Astrocyte (in vitro differentiated cells and primary cell): ENCODE measurements at places on chromosomes 7 and 10. TPM values are rescaled to one million over a fixed set of nuclear protein-coding genes. Genes with fewer than 3 reads are reported as not detected.

GRCh38 chr7:15764010-15764409 lies 77.5 kb upstream of the MEOX2 start:
- no peak overlapping the region for H3K4me3 ChIP-seq
- no peaks in the 10 kb centered on the region for H3K4me1 ChIP-seq
- H3K36me3 ChIP-seq = no peaks in the 10 kb centered on the region

DNA sequence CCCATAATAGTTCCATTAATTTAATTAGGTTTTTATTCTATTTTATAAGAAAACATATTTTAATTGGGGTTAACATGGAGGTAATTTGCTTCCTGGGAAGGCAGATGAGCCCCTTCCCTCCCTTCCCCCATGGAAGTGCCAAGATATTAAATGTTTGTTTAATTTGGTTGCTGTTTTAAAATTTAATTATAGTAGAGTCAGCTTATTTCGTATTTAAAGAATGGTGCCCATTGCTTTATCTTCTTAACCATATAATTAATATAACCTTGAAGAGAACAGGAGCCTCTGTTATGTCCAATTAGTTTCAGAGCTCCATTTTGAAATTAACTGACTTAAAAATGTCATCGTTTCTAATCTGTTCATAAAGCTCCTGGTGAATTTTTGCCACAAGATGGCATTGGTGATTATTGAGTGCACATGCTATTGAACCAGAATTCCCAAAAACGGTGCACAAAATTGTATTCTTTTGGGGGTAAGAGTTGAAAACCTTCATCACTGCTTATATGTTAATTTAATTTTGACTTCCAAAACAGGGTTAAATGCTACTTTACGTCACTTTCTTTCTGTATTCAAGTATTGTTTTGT lies 26.0 kb downstream of the KLHDC10 start:
- H3K4me3 ChIP-seq = no peak overlapping the region
- no peak overlapping the region for H3K27ac ChIP-seq
- H3K27me3 ChIP-seq = no peaks in the 10 kb centered on the region
- H3K4me1 ChIP-seq = no peaks in the 10 kb centered on the region

DNA sequence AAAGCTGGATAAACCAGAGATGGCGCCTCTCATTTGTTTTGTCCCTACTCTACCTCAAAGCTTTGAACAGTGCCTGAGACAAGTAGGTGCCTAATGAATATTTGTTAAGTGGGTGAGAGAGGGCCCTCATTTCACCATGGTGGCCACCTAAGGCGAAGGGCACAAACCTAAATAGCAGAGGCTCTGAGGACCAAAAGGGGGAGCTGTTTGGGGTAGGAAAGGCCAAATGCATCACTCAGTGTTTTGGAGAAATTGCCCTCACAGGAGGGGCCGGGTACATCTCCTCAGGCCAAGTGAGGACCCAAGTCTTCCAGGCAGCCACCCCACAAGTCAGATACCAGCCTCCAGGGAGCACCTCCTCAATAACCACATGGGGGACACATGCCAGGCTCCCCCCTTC lies 14.0 kb downstream of the IMPDH1 start:
- H3K4me1 ChIP-seq = no peaks in the 10 kb centered on the region
- DNase-seq = no peak
- H3K36me3 ChIP-seq = peaks cover 26% of the 10 kb centered on the region
- H3K27me3 ChIP-seq = no peaks in the 10 kb centered on the region
- H3K4me3 ChIP-seq = no peak overlapping the region

- no peak overlapping the region for H3K27ac ChIP-seq
- no peak for DNase-seq
- no peaks in the 10 kb centered on the region for H3K4me1 ChIP-seq
- H3K4me3 ChIP-seq = no peak overlapping the region
- no peaks in the 10 kb centered on the region for H3K36me3 ChIP-seq
Observed at GRCh38 chr10:81838950-81839349, 36.0 kb upstream of the NRG3 start.

ZCWPW1 gene
- 2.1 and 2.6 TPM in 2 replicates for total RNA-seq

GRCh38 chr10:116796469-116796868 lies 52.8 kb upstream of the ENO4 start:
- H3K27me3 ChIP-seq = no peaks in the 10 kb centered on the region
- DNase-seq = no peak
- H3K4me1 ChIP-seq = no peaks in the 10 kb centered on the region
- H3K4me3 ChIP-seq = no peak overlapping the region
- no peaks in the 10 kb centered on the region for H3K36me3 ChIP-seq
- H3K27ac ChIP-seq = no peak overlapping the region

NKX1-2 gene
- 0.07 TPM in 1 of 2 replicates, not detected in the other for total RNA-seq

GRCh38 chr7:119935418-119936025 lies 337.5 kb upstream of the KCND2 start:
- no peaks in the 10 kb centered on the region for H3K27me3 ChIP-seq
- H3K36me3 ChIP-seq = no peaks in the 10 kb centered on the region
- peak; percentile 5 for DNase-seq
- no peak overlapping the region for H3K27ac ChIP-seq

GRCh38 chr10:49762566-49762877 lies 399 bp upstream of the OGDHL start:
- H3K27ac ChIP-seq = no peak overlapping the region
- no peak overlapping the region for H3K4me3 ChIP-seq
- H3K4me1 ChIP-seq = peaks cover 4% of the 10 kb centered on the region
- H3K27me3 ChIP-seq = peaks cover 16% of the 10 kb centered on the region
- DNase-seq = no peak

- DNase-seq = no peak
- H3K27ac ChIP-seq = no peak overlapping the region
- H3K36me3 ChIP-seq = no peaks in the 10 kb centered on the region
- H3K27me3 ChIP-seq = no peaks in the 10 kb centered on the region
Observed at GRCh38 chr10:110681023-110681681, 37.0 kb downstream of the RBM20 start.

GRCh38 chr10:7520507-7521485 lies 110.0 kb upstream of the SFMBT2 start:
- no peak overlapping the region for H3K27ac ChIP-seq
- H3K27me3 ChIP-seq = peaks cover 2% of the 10 kb centered on the region
- DNase-seq = no peak
- H3K4me3 ChIP-seq = no peak overlapping the region
- no peaks in the 10 kb centered on the region for H3K4me1 ChIP-seq
- no peaks in the 10 kb centered on the region for H3K36me3 ChIP-seq

- no peak for DNase-seq
- no peaks in the 10 kb centered on the region for H3K36me3 ChIP-seq
- no peaks in the 10 kb centered on the region for H3K4me1 ChIP-seq
- H3K27me3 ChIP-seq = no peaks in the 10 kb centered on the region
Observed at GRCh38 chr10:26430641-26431163, 7.4 kb upstream of the APBB1IP start.

PDLIM1 gene
- total RNA-seq = 316 and 320 TPM in 2 replicates

GRCh38 chr7:32357535-32358277 lies 132.5 kb downstream of the LSM5 start:
- no peaks in the 10 kb centered on the region for H3K36me3 ChIP-seq
- DNase-seq = no peak
- no peak overlapping the region for H3K27ac ChIP-seq
- no peaks in the 10 kb centered on the region for H3K4me1 ChIP-seq
- no peak overlapping the region for H3K4me3 ChIP-seq
- H3K27me3 ChIP-seq = peaks cover 2% of the 10 kb centered on the region

SEC23IP gene
- 90.6 and 95.9 TPM in 2 replicates for total RNA-seq

DNA sequence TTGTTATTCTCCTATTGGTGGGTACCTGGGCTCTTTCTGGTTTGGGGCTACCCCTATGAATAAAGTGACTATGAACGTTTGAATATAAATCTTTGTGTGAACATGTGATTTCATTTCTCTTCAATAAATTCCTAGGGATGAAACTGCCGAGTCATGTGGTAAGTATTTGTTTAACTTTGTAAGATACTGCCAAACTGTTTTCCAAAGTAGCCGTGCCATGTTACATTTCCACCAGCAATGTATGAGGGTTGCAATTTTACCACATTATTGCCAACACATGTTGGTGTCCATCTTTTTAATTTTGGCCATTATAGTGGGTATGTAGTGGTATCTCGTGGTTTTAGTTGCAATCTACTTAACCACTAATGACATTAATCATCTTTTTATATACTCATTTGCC lies 94.7 kb downstream of the ZNRF2 start:
- H3K27me3 ChIP-seq = no peaks in the 10 kb centered on the region
- peak; percentile 35 for DNase-seq
- H3K4me1 ChIP-seq = no peaks in the 10 kb centered on the region
- no peak overlapping the region for H3K27ac ChIP-seq
- H3K4me3 ChIP-seq = no peak overlapping the region

GRCh38 chr10:58350619-58351323 lies 16.0 kb downstream of the UBE2D1 start:
- H3K27me3 ChIP-seq = no peaks in the 10 kb centered on the region
- DNase-seq = no peak
- no peak overlapping the region for H3K27ac ChIP-seq
- H3K4me3 ChIP-seq = no peak overlapping the region

DNA sequence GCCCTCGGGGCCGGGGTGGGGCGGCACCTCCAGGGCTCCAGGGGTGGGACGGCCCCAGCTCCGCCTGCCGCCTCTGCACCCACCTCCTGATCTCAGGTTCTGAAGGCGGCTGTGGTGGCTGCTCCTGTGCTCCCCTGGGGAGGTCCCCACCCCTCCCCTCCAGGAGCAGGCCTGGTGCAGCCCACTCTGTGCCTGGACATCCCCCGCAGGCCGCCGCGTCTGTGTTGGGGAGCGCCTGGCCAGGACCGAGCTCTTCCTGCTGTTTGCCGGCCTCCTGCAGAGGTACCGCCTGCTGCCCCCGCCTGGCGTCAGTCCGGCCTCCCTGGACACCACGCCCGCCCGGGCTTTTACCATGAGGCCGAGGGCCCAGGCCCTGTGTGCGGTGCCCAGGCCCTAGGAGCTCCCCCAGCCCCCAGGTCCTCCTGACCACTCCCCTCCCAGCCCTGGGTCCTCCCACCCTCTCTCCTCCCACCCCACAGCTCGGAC lies 5.5 kb downstream of the CYP2W1 start:
- no peak overlapping the region for H3K4me3 ChIP-seq
- DNase-seq = no peak
- H3K27ac ChIP-seq = no peak overlapping the region
- no peaks in the 10 kb centered on the region for H3K36me3 ChIP-seq
- peaks cover 4% of the 10 kb centered on the region for H3K4me1 ChIP-seq
- no peaks in the 10 kb centered on the region for H3K27me3 ChIP-seq

GRCh38 chr7:7821517-7821916 lies 103.1 kb upstream of the RPA3 start:
- H3K4me3 ChIP-seq = no peak overlapping the region
- H3K4me1 ChIP-seq = no peaks in the 10 kb centered on the region
- H3K27me3 ChIP-seq = no peaks in the 10 kb centered on the region
- no peak for DNase-seq

DNA sequence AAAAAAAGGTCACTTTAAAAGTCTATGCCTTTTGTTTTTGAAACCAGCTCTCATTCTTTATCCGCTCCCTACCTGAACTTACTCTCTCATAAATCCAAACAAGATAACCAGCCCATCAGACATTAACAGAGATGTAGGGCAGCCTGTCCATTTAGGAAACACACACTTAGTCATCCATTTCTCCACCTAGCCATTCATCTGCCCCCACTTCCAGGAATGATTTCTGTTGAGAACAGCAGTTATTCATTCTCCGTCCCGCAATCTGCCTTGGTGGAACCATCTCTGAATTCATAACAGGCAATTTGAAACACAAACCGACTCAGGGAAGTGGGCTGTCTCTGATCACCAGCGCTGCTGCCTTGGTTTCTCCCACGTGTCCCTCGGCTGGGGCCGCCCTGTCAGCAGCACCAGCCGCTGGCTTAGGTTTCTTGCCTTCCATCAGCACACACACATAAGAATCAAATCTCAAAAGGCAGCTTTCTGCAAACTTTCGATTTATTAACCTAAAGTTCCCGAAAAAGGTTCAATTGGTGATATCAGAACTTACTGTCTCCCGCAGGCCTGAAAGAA lies 528.2 kb upstream of the NRP1 start:
- H3K27me3 ChIP-seq = no peaks in the 10 kb centered on the region
- no peak overlapping the region for H3K4me3 ChIP-seq
- no peaks in the 10 kb centered on the region for H3K36me3 ChIP-seq
- H3K27ac ChIP-seq = no peak overlapping the region
- no peak for DNase-seq
- no peaks in the 10 kb centered on the region for H3K4me1 ChIP-seq

TACR2 gene
- total RNA-seq = not detected in 2 replicates

GPR158 gene
- 0.12 and 0.27 TPM in 2 replicates for total RNA-seq

DNA sequence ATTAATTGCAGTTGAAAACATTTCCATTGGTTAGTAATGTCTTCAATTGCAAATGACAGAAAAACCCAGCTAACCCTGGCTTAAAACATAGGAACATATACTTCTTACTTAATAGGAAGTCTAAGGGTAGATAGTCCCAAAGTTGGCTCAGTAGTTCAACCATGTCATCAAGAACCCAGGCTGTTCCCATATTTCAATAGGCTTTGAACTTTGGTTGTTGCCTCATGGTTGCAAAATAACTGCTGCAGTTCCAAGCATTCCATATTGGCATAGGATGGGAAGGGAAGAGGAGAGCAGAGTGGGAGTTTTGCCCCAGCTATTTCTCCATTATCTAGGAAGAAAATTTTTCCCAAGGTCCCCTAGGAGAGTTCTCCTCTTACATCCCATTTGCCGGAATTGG lies 81.4 kb upstream of the EEPD1 start:
- no peak for DNase-seq
- no peaks in the 10 kb centered on the region for H3K4me1 ChIP-seq

- no peaks in the 10 kb centered on the region for H3K36me3 ChIP-seq
- DNase-seq = no peak
- no peak overlapping the region for H3K27ac ChIP-seq
- H3K27me3 ChIP-seq = no peaks in the 10 kb centered on the region
Observed at GRCh38 chr10:112115781-112116385, 67.7 kb downstream of the GPAM start.

- no peak for DNase-seq
- no peaks in the 10 kb centered on the region for H3K36me3 ChIP-seq
- H3K4me1 ChIP-seq = peaks cover 3% of the 10 kb centered on the region
- no peak overlapping the region for H3K27ac ChIP-seq
- no peak overlapping the region for H3K4me3 ChIP-seq
Observed at GRCh38 chr10:2839081-2839725, 228.1 kb upstream of the PFKP start.

DNA sequence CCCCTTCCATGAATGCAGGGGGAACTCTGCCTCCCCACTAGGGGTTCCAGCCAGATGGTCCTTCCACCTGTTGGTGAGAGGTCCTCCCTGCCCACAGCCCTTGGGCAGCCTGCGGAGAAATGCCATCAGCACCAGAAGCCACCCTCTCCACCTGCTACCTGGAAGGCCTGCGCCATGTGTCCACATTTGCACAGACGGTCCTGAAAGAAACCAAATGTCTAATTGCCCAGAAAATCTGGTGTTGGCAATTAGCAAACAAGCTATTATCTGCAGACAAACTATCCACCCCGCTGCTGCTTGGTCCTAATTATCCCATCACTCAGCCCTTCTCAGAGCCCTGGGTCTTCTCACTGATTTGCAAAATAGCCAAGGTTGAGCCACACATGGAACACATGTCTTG lies 32.3 kb downstream of the HSPA12A start:
- no peak overlapping the region for H3K4me3 ChIP-seq
- DNase-seq = no peak
- no peaks in the 10 kb centered on the region for H3K27me3 ChIP-seq
